A549 treated with CpdA at 1 μM for 4 hours (cell line): ENCODE measurements at places on chromosomes 4 and X. TPM values are rescaled to one million over a fixed set of nuclear protein-coding genes. Genes with fewer than 3 reads are reported as not detected.

The KCNE5 gene
- 0.12 to 0.21 TPM in 2 of 5 replicates, not detected in the others for total RNA-seq

The HGFAC gene
- total RNA-seq, result 0.09 to 0.55 TPM (median 0.16 TPM) in 5 replicates

The PASD1 gene
- total RNA-seq, result not detected in 5 replicates

The MCF2 gene
- 0.03 to 0.06 TPM in 2 of 5 replicates, not detected in the others for total RNA-seq

The P2RY10 gene
- not detected in 5 replicates for total RNA-seq

The PGAM4 gene
- 0.26 to 0.50 TPM (median 0.38 TPM) in 4 of 5 replicates, not detected in the other for total RNA-seq

The ZNF185 gene
- total RNA-seq, result 5.8 to 7.5 TPM (median 6.8 TPM) in 5 replicates

The NLGN3 gene
- total RNA-seq, result 0.86 to 1.4 TPM (median 1.0 TPM) in 5 replicates

The ITIH6 gene
- 0.02 TPM in 1 of 5 replicates, not detected in the others for total RNA-seq

The TRAM1L1 gene
- 0.51 to 1.0 TPM (median 0.65 TPM) in 5 replicates for total RNA-seq

The MAOA gene
- total RNA-seq, result 0.08 to 0.47 TPM (median 0.29 TPM) in 5 replicates

The GABRE gene
- 21.5 to 29.3 TPM (median 26.0 TPM) in 5 replicates for total RNA-seq

The ART3 gene
- total RNA-seq, result not detected in 5 replicates

The ERCC6L gene
- 11.5 to 17.5 TPM (median 12.8 TPM) in 5 replicates for total RNA-seq

The SLC4A4 gene
- total RNA-seq, result 1.6 to 2.9 TPM (median 2.1 TPM) in 5 replicates

The IRS4 gene
- not detected in 5 replicates for total RNA-seq

The RPS6KA6 gene
- total RNA-seq, result 4.3 to 7.4 TPM (median 5.9 TPM) in 5 replicates

The SLC38A5 gene
- 0.07 to 0.46 TPM (median 0.09 TPM) in 3 of 5 replicates, not detected in the others for total RNA-seq

The ANOS1 gene
- 0.05 to 0.09 TPM (median 0.06 TPM) in 3 of 5 replicates, not detected in the others for total RNA-seq

The PLAC1 gene
- 0.24 to 0.83 TPM (median 0.32 TPM) in 5 replicates for total RNA-seq

The CEP44 gene
- 5.3 to 7.9 TPM (median 6.7 TPM) in 5 replicates for total RNA-seq

The AMTN gene
- total RNA-seq, result 0.09 TPM in 1 of 5 replicates, not detected in the others

The TKTL1 gene
- total RNA-seq, result 0.10 to 0.23 TPM in 2 of 5 replicates, not detected in the others

The GNRHR gene
- total RNA-seq, result not detected in 5 replicates

The NXF2B gene
- total RNA-seq, result not detected in 5 replicates

The SPANXN3 gene
- total RNA-seq, result not detected in 5 replicates

The CSAG3 gene
- total RNA-seq, result not detected in 5 replicates

The FAT4 gene
- 1.1 to 2.7 TPM (median 1.1 TPM) in 5 replicates for total RNA-seq

The MXRA5 gene
- total RNA-seq, result not detected in 5 replicates

The PTTG2 gene
- total RNA-seq, result not detected in 5 replicates

The RNF212 gene
- total RNA-seq, result 1.2 to 3.6 TPM (median 2.5 TPM) in 5 replicates

The CC2D2A gene
- total RNA-seq, result 10.0 to 14.3 TPM (median 12.9 TPM) in 5 replicates

The LNX1 gene
- 0.07 to 0.09 TPM (median 0.07 TPM) in 3 of 5 replicates, not detected in the others for total RNA-seq
